ENCODE measurements at places on chromosomes 6 and 20. TPM values are rescaled to one million over a fixed set of nuclear protein-coding genes. Genes with fewer than 3 reads are reported as not detected.

Gene CALHM4
- not detected for total RNA-seq

GRCh38 chr6:167115054-167115453 lies 7.8 kb upstream of the CCR6 start:
- DNase-seq, result no peak

Gene EPHA7
- total RNA-seq, result 0.22 TPM

Gene BPIFA1
- 0.26 TPM for total RNA-seq

Gene EMILIN3
- not detected for total RNA-seq

GRCh38 chr6:3571250-3571681 lies 114.4 kb upstream of the SLC22A23 start:
- no peak for DNase-seq

- DNase-seq, result no peak
Observed at GRCh38 chr6:62357835-62358234, 71.8 kb upstream of the KHDRBS2 start.

DNA sequence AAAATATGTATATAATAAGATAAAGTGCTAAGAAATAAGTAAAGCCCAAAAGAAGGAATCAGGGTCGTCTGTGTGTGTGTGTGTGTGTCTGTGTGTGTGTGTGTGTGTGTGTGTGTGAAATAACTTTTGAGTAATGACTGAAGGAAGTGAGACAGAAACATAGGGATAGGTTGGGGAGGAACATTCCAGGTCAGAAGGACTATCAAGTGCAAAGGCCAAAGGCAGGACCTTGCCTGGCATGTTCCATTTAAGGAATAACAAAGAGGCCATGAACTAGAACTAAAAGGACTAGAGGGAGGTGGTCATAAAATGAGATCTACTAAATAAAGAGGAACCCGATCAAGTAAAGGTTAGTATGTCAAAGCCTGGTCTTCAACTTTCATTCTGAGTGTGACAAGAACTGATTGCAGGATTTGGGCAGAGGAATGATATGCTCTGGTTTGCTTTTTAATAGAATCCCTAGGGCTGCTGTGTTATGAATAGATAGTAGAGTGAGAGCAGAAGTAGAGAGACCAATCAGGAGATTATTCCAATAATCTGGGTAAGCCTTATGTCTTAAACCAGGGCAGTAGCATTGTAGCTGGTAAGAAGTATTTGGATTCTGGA lies 6.9 kb downstream of the ENPP3 start:
- no peak for DNase-seq

- no peak for DNase-seq
Observed at GRCh38 chr6:88361754-88362153, 195.6 kb upstream of the CNR1 start.

Gene ZHX3
- 48.6 TPM for total RNA-seq

- DNase-seq, result no peak
Observed at GRCh38 chr6:63975699-63976098, 340.1 kb downstream of the PHF3 start.

DNA sequence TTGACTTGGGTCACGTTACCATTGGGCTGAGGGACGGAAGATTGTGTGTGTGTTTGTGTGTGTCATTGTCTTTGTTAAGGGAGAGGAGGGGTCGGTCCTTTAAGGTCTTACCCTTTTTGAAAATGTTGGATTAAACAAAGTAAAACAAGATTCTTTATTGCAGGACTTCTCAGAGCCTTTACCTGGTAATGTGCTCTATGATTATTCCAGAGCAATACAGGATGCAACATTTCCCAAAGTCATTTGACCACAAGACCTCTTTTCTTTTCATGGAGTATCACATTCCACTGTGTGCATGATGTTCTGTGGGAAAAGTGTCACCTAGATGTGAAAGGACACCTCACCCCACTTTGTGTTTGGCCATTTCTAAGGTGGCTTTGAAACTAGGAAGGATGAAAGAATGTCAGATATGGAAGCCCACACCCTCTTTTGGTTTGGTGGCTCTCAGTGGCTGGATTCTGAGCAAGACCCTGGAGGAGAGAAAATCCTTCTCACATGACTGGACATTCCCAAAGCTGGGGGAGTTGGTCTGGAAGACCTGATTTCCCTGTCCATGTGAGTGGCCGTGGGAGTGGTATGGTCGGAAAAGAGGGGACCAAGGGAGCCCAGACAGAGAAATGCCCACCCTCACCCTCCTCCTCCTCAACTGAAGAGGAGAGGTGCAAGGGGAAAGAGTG lies 18.2 kb upstream of the ZNF831 start:
- no peak for DNase-seq

DNA sequence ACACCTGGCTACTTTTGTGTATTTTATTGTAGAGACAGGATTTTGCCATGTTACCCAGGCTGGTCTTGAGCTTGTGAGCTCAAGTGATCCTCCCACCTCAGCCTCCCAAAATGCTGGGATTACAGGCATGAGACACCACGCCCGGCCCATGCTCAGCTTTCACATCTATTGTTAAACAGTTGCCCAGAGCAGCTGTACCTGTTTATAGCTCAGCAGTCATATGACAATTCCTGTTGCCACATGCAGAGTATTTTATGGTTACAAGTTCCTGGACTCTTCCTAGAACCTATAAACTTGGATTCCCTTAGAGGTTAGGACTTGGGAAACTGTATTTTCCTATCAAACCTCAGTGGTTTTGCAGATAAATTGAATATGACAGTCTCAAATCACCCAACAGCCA lies 188.3 kb upstream of the KCNG1 start:
- no peak for DNase-seq

- DNase-seq, result no peak
Observed at GRCh38 chr6:84016029-84016428, 17.5 kb upstream of the MRAP2 start.

Gene RIMS4
- total RNA-seq, result 2.0 TPM

DNA sequence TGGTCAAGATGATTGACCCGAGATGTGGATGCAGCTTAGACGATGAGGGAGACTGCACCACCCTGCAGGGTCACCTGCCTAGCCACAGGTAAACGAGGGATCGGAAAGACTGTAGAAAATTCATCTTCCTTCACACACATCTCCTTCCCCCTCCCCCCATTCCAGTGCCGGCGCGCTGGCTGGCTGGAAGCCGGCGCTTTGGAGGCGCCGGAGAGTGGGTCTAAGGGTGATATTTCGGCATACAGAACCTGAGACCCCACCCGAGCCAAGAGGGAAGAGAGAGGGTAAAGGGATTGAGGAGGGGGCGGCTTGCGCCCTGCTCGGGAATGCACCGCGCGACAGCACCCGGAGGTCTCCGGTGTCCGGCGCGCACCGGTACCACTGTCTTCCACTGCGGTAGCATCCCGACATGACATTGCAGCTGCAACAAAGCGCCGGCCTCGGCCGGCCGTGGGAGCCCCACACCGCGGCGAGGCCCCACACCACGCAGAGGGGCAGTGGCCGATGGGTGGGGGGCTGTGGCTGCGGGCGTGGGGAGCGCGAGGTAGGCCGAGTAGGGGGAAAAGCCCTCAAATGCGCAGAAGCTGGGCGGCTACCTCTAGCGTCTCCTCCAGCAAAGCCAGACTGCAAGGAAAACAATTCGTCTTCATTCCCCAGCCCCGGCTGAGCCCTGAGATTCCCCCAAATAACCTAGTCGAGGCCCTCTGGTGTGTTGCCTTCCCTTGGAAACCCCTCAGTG lies 984 bp downstream of the TNFRSF21 start:
- no peak for DNase-seq

DNA sequence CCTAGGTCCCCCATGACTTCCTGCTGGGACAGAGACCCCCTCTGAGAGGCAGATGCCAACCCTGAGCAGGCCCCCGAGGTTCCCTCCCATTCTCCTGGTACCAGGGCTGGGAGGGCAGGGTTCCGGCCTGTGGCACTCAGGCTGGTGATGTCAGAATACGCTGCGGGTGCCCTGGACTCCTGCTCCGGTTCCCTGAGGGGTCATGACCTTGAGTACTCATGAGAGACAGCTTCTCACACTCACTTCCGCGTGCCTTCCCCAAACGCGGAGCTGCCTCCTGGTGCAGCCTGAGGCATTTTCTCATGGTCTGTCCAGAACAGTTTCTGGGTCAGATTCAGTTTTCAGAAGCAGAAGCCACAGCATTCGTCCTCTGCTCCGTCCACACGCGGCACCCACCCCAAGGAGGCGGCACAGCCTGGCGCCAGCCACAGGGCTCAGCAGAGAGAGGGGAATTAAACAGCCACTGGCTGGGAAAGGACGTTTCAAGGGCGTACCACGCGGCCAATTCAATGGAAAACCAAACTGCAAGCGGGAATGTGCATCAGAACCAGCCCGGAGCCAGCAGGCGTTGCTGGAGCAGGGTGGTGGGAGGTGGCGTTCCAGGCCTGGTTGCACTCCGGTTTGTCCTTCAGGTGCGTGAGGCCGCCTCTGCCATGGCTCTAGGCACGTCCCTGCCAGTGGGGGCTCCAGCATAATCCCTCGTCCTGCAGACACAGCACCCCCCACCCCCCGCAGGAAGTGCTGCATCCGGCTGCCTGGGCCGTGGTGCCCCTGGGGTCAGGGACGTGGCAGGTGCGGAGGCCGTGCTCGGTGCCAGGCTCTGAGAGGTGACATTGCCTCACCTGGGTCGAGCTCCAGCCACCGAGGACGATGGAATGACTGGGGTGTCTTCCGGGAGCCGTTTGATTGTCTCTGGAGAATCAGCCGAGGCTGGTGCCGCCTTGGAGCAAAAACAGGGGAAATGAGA lies 58.3 kb upstream of the BHLHE23 start:
- peak; percentile 8 for DNase-seq

DNA sequence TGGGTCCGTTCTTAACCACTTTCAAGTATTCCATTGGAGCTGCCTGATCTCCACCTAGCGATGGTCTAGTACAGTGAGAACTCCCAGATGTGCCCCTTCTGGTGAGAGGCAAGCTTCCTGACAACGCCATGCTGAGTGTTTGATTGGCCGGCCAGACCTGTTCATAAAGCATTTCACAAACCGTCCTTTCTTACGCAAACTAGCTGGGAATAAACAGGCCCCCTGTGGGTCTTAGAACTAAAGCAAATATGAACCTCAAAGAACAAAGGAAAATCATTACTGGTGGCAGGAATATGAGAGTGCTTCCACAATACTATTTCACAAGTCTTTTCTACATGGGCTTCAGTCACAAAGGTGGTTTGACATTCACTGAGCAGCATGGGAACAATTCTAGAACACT lies 15.6 kb upstream of the GCNT2 start:
- no peak for DNase-seq

Gene RNF39
- 3.3 TPM for total RNA-seq

- no peak for DNase-seq
Observed at GRCh38 chr6:130859161-130859867, 32.1 kb downstream of the SMLR1 start.

DNA sequence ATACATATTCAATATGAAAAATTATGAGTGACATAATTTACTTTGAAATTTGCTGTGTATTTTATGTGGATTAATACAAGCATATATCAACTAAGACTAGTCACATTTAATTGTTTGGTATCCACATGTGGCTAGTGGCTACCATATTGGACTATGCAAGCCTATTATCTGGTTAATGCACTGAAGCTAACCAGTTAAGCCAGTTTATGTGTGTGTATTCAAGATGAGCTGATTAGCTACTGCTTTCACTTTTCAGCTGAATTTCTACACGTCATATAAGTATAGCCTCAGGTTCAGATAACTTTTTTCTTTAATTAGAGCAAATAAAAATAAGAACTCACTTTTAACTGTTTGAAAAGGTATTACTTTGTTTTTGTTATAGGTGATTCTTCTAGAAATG lies 903.7 kb downstream of the TFAP2A start:
- no peak for DNase-seq

DNA sequence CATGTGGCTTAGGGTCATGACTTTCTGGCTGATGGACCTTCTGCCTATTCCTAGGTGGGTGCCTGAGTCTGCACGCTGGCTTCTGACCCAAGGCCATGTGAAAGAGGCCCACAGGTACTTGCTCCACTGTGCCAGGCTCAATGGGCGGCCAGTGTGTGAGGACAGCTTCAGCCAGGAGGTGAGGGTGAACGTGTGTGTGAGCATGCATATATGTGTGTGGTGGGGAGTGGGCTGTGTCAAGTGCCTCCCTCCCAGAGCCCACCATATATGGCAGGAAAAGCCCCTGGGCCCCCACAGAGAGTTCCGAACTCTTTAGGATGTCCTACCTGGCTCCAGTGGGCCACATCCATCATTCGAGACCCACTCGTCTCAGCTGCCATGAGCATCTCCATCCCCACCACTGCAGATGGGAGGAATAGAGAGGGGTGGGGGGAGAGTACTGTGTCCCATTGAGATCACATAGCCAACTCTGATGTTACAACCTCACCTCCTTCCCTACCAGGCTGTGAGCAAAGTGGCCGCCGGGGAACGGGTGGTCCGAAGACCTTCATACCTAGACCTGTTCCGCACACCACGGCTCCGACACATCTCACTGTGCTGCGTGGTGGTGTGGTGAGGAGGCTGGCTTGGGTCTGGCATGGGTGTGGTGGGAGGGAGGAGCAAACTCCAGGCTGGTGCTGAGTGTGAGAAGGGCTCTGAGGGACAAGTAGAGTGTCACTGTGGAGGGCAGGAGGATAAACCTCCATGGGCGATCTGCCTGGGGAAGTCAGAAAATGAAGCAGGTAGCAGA lies 3.2 kb downstream of the SLC22A7 start:
- no peak for DNase-seq

Gene NKX2-2
- not detected for total RNA-seq

Data from upper lobe of left lung (tissue), 6 donors.